Activated CD8-positive, alpha-beta memory T cell treated with anti-CD3 and anti-CD28 coated beads, Interleukin-2, amount 50 U/mL, for 48 hours (primary cell): ENCODE measurements at places on chromosomes 16 and 17.

DNA sequence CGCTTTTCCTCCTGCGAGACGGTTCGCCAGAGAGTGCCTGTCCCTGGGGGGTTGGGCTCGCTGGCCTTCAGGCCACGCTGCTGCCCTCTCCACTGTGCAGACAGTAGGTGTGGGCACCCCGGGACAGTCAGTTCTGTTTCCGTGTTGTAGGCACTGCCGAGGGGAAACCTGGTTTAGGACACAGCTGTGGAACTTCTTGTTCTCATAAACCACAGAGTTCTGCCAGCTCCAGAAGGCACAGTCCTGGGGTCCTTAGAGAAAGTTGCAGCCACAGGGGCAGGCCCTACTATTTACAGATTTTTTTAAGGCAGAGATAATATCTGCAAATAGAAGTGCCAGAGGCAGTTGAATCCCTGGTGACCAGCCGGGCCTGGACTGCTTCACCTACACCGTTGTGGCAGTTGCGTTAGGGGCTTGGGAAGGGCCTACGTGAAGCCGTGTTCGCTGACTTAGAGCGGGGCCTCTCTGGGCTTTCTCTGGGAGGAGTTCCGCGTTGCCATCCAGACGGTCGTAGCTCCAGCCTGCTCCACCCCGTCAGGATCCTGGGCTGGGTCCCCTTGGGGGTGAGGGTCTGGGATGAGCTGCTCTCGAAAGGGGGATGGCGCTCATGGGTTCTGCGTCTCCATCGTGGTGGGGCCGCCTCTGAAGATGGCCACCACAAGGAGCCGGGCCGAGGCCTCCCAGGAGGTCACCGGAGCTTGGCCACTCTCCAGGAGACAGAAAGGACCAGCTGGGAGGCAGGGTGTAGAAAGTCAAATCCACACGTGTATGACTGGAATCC lies 126.3 kb downstream of the BANP start:
- DNase-seq, result no peak

- no peak for DNase-seq
These were observed 109.6 kb downstream of the CNTNAP4 start for GRCh38 chr16:76386784-76387183.

- DNase-seq, result no peak
These were observed 159.5 kb upstream of the RPL38 start for GRCh38 chr17:74043976-74044375.

GRCh38 chr16:58195771-58196170 lies 2.1 kb downstream of the CSNK2A2 start:
- no peak for DNase-seq

- peak; percentile 65 for DNase-seq
These were observed 323 bp downstream of the ST3GAL2 start for GRCh38 chr16:70438585-70438968.

GRCh38 chr17:2068031-2068518 lies 13.2 kb downstream of the HIC1 start:
- no peak for DNase-seq

GRCh38 chr16:72001180-72001874 lies 1.1 kb upstream of the PKD1L3 start:
- no peak for DNase-seq

DNA sequence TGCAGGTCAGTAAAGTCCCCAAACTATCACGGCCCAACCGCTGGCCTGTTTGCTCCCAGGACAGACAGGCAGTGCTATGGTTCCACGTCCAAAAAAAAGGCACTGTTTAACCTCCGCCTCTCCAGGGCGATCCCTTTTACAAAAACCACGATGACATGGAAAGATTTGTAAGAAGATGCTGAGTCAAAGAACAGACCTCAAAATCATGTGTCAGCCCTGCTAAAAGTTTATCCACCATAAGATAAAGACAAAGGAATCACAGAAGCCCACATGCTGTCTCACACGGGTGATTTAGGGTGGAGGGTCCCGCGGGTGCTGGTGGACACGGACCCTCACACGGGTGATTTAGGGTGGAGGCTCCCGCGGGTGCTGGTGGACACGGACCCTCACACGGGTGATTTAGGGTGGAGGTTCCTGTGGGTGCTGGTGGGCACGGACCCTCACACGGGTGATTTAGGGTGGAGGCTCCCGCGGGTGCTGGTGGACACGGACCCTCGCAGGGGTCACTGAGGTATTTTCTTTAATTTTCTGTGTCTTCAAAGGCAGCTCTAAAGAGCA lies 117.2 kb upstream of the METRNL start:
- DNase-seq, result peak; percentile 26

- peak; percentile 95 for DNase-seq
These were observed at the start of gene ZNF747 for GRCh38 chr16:30534368-30535105. ZNF747 (minus strand) TSS chr16:30534858; CDS start chr16:30534679, 179 bp downstream.

GRCh38 chr17:28325211-28325610 lies 6.2 kb downstream of the TMEM97 start:
- DNase-seq, result peak; percentile 22

GRCh38 chr16:4700380-4700996 lies 7.1 kb downstream of the NUDT16L1 start:
- DNase-seq, result peak; percentile 56

- DNase-seq, result peak; percentile 74
These were observed 21.4 kb upstream of the CHMP6 start for GRCh38 chr17:80970044-80970761.

DNA sequence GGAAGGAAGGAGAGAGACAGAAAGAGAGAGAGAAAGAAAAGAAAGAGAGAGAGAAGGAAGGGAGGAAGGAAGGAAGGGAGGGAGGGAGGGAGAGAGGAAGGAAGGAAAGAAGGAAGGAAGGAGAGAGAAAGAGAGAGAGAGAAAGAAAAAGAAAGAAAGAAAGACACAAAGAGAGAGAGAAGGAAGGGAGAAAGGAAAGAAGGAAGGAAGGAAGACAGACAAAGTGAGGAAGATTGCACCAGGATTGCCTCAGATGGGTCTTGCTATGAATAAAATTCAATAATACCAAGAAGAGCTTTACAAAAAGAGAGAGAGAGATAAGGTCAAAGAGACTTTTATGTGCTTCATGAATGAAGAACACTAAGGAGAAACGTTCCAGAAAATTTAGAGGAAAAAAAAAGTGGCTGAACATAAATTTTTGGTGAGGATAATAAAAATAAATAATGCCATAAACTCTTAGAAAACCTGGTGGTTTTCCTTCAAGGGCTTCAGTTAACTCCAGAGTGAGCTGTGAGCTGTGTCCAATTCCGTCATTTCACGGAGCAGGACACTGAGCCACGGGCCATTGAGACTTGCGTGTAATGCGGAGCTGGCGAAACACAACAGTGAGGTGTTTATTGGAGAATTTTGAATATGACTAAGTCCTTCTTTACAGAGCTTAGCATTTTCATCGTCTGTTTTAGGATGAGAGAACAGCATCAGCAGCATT lies 72.7 kb upstream of the TNRC6C start:
- no peak for DNase-seq

DNA sequence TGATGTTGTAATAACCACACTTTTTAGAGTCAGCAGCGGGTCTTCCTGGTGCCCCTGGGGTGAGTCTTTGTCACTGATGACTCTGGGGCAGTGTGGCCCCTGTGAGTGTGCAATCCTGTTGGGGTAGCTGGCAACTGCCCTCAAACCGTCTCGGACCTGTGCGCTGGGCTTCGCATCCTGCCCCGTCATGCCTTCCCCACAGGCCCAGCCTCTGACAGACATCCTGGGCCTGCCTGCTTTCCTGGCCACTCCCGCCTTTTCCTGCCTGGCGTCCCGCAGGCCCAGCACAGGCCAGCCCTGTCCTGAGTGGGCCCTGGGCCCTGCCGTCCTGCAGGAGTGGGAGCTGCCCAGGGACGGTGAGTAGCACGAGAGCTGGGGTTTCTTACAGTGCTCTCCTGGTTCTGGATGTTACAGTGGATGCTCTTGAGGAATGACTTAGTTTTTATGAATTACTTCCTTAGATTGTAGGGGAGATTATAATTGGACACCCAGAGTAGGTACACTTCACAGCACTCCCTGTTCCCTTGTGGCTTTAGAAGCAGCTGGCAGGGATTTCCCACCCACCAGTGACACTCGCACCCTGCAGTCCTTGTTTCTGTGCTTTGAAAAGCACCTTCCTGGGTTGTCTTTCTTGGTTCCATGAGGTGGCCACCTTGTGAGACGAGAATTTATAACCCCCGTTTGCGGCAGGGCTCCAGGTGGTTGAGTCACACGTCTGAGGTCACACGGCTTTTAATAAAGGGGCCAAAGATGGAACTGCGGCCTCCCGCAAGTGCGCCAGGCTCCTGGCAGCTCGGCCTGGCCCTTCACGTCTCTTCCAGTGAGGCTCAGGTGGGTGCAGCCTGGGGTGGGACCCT lies 50.0 kb upstream of the CAPN15 start:
- DNase-seq, result no peak

DNA sequence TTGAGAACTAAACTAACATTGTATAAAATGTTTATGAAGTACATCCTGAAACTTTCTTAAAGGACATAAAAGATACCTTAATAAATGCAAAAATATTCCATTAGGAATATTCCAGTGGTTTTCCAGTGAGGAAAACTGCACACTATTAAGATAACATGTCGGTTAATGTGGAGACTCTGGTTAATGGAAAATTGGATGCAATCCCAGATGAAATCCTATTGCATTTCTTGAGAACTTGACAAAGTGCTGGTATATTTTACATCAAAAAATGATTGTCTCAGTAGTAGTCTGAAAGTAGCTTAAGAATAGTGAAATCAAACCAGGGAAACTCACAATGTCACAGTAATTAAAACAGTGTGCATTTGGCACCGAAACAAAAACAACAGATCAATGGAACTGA lies 202.5 kb upstream of the MON1B start:
- no peak for DNase-seq

DNA sequence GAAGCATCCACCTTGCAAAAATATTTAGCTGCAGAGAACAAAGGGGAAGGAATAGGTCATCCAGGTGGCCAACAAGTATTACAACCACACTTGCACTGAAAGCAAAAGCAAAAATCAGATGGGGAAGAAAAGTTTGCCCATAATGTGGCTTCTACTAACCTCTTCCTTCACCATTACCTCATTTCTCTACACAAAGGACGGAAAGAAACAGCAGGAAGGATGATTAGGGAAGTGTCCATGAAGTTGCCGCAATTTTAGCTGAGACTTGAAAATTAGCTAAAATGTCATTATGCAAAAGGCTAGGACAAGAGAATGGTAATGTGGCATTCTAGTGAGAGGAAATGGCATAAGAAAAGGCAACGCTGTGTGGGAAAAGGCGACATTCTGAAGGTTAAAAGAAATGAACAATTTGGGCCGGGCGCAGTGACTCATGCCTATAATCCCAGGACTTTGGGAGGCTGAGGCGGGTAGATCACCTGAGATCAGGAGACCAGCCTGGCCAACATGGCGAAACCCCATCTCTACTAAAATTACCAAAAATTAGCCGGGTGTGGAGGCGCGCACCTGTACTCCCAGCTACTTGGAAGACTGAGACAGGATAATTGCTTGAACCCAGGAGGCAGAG lies 13.7 kb downstream of the KANSL1 start:
- no peak for DNase-seq

GRCh38 chr16:85134789-85135142 lies 22.5 kb upstream of the CIBAR2 start:
- no peak for DNase-seq

GRCh38 chr17:58335779-58336455 lies 7.3 kb upstream of the TSPOAP1 start:
- DNase-seq, result peak; percentile 85

GRCh38 chr16:84503751-84504395 lies 586 bp downstream of the MEAK7 start:
- no peak for DNase-seq

- no peak for DNase-seq
These were observed 74.7 kb upstream of the CDH11 start for GRCh38 chr16:65196420-65197075.

DNA sequence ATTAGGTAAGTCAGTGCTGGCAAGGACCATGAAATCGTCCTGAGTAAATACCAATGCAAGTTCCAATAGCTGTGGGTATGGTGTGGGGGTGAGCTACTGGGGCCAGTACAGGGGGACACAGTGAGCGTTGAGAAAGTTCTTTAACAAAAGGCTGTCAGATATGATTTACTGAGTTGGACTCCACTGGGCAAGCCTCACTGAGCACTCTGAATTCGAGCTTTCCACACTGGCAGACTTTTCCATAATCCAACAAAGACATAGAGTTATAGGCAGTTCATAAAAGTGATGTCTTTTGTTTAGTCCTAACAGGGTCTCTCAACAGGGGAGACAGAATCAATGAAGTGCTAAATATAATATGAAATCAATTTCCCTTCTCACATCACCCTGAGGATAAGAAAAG lies 489.0 kb downstream of the KCNJ2 start:
- DNase-seq, result no peak

DNA sequence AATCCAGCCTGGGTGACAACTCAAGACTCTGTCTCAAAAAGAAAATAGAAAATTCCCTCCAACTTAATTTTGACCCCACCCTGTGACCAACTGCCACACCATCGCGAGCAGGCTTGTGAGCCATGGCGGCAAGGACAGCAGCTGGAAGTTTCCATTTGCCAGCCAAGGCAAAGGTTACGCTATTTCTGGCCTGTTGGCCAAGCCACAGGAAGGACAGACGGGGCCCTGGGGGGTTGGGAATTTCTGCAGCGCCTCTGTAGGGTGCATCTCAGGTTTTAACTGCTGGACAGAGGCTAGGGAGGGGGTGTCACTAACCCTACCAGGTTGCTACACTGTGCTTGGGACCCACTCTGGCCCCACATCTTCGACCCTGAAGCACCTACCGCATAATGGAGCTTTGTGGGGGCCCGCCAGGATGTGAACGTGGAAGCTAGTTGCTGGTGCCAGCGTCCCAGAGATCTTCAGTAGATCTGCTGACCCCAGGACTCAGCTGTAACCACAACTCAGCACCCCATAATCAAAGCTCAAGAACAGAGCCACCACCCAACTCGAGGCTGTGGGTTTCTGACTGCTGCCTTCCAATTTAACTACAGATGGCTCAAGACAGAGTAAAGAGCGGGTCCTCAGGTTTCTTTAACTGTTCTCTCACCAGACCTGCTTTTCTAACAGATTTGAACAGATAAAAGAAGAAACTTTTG lies 10.9 kb downstream of the KIFC3 start:
- no peak for DNase-seq

DNA sequence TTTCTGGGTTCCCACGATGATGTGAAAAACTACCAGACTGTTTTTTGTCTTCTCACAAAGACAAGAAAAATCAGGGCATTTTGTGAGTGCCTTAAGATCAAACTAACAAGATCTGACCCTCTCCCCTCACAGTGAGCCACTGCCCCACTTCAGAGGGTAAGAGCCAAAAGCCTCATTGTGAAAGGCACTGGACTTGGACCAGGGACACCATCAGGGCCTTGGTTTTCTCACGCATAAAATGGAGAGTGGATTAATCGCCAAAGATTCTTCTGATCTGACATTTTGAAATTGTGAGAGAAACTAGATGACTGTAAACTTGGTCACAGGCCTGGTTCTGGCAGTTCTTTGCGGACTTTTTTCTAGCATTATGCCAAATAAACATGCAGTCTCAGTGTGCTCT lies 21.0 kb upstream of the ENDOV start:
- DNase-seq, result no peak

- DNase-seq, result no peak
These were observed 116.9 kb upstream of the CACNG3 start for GRCh38 chr16:24139282-24139681.

GRCh38 chr17:78289802-78290363 lies 58.5 kb downstream of the TMEM235 start:
- DNase-seq, result peak; percentile 79
